Activated naive CD8-positive, alpha-beta T cell treated with anti-CD3 and anti-CD28 coated beads, Interleukin-2, amount 10 ng/mL, durations not matched to agents 7 days and 5 days (primary cell): ENCODE measurements at places on chromosomes 1 and 21.

DNA sequence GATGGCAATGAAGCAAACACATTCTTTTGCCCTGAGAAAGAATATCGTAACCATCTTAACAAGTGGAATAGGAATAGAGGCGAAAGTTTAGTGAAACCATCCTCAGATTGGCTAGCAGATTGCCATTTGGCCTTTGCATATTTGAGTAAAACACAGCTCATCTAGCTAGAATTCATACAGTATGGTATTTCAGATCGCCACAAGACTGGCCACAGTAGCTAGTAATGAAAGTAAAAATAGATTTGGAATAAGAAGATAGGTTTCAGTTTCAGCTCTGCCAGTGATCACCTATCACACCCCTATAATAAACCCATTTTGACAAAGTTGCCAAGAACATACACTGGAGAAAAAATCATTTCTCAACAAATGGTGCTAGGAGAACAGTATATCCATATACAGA, 294.9 kb downstream of the LRRIQ3 start:
- no peak for DNase-seq

- DNase-seq, result peak; percentile 89
These were observed at the start of gene STMN1 for GRCh38 chr1:25905680-25906643. Gene STMN1 (minus strand): TSS chr1:25906419. CDS start chr1:25904676, 1,743 bp downstream.

DNA sequence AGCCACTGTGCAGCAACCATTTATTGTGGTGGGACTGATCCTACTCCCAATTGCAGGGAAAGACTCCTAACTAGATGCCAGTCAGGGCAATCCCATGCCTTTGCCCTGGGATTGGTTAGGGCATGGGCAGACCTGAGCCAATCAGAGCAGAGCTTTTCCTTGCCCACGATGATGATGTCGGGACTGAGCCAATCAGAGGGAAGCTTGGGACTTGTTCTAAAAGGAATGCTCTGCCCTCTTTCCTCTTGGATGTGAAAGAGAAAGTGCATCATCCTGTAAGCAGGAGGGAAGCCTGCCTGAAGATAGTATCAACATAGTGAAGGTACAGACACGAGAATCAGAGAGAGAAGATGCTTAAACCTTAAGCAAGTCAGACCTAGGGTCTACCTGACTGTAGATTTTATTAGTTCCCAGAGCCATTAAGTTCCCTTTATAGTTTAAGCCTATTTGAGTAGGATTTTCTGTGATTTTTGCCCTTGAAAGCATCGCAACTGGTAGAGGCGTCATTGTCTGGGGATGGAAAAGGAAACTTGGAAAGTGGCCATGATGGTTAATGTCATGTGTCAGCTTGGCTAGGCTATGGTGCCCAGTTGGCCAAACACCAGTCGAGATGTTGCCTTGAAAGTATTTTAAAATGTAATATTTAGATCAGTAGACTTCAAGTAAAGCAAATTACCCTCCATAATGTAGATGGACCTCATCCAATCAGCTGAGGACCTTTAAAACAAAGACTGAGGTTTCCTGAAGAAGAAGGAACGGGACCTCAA, 19.9 kb downstream of the IRF2BP2 start:
- DNase-seq, result no peak

DNA sequence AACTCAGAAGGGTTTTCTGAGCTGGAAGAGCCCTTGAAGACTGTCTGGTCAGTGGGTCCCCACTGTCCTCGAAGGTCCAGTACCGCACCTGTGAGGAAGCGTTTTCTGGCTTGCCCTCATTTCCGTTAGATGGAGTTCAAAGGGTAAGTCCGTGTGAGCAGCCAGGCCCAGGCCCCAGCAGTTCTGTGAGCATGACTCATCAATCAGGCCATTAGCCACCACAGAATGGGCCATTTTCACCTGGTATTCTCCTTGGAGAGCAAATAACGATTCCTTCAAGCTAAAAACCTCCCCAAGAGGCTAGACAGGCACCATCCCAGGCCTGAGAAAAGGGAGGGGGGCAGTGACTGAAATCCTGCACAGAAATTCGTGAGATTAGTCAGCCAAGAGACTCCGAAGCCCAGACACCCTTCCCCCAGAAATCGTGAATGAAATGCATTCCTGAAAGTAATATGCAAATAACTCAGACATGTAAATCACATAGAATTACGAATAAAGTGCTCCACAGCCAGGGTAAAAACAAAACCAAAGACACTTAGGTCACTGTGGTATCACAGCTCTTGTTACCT, 66.0 kb downstream of the BCAR3 start:
- DNase-seq, result no peak

DNA sequence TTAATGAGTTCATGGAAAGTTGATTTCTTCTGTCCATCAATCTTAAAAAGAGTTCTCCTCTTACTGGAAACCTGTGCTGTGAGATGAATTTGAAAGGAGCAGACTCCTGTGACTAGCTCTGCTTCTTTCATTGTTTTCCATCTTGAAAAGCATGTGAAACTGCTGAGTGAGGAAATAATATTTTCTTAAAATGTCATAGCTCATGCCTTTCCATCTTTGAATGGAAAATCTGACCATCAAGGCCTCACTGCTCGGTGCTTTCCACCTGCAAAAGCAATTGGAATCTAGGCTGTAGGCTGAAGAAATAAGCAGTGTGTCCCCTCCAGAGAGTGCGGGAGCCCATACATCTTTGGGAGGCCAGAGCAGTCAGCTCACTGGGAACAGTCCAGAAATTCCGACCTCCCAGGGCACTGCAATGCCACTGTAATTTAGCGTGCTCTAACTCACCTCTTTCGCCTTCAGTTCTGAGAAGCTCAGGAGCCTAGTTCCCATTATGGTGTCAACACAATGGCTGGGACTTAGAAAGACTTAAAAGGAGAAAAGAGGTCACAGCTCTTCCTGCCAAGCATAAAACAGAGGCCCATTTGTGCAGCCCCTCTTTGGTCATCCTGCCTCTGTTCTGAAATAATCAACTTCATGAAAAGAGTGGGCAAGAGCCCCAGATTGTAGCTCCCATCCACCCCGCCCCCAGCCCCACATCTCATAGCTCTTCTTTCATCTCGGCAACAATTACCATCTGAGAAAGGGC, 50.4 kb upstream of the F3 start:
- no peak for DNase-seq

GRCh38 chr1:232810856-232811255, 5.6 kb downstream of the MAP10 start:
- DNase-seq, result no peak

DNA sequence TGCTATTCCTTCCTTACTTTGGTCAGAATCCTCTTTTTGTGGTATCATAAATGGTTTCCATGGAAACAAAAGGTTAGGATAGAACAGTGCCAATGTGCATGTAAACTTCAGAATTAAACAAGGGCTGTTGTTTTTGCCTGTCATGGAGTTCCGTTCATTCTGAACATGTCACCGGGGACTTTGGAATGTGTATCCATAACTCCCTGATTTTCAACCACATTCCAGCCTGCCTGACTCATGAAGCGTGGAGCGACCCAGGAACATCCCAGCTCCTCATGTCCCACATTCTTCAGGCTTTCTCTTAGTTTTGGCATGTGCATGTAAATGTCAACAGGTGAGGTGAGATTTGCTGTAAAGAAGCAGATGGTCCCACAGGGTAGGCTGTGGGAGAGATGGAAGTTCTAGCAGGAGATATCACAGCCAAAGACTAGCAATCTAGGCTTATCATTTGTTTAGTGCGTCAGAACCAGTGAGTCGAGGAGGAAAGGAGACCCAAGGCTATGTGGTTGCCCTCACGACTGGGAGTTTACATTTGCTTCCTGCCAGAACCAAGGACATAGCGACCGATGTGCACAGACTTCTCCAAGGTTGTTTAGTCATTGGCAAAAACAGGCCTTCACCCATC, 23.0 kb upstream of the DNAJC11 start:
- no peak for DNase-seq

GRCh38 chr1:174743654-174744561, 255.8 kb upstream of the CACYBP start:
- no peak for DNase-seq

- DNase-seq, result peak; percentile 90
These were observed at the start of gene THAP3 for GRCh38 chr1:6624710-6625583. Gene THAP3 (plus strand): TSS chr1:6624868. CDS start chr1:6625219, 351 bp downstream.

GRCh38 chr1:2472561-2473177, 3.4 kb upstream of the PLCH2 start:
- DNase-seq, result no peak

DNA sequence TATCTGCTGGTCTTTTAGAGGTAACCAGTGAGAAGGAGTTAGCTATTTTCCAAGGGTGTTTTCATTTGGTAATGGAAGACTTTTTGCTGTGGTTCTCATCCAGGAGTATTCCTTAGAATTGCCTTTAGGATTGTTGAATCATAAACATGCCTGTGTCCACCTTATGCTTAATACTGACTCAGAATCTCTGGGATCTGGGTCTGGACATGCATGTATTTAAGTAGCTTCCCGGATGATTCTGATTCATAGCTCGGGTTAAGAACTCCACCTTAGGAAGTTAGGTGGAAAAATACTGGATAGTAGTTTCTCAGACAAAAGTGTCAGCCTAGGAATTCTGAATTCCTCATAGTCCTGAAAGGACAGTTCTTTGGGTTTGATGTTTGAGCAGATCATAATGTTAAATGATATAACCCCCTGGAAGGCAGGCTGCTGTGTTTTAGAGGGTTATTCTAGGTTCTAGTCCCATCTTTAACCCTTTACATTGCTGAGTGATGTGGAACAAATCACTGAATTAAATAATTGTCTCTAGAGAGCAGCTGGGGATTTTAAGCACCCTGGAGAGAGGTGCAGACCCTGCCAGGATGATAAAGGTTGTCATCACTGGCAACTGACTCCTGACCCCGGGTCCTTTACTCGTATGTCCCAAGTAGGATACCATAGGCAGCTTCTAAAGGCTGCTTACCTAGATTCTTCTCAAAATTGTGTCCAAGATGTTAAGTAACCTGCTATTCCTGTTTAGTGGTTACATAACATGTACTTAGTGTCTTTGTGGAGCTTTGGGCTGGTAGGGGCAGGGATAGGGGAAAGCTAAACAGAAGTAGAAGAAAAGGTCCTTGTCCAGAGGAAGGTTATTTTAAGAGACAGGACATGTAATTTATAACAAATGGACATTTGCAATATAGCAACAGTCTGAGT, 14.5 kb upstream of the C4BPB start:
- DNase-seq, result no peak

GRCh38 chr1:107662971-107663370, 302.0 kb downstream of the VAV3 start:
- DNase-seq, result no peak

GRCh38 chr1:201633811-201634210, 94.9 kb downstream of the NAV1 start:
- no peak for DNase-seq

DNA sequence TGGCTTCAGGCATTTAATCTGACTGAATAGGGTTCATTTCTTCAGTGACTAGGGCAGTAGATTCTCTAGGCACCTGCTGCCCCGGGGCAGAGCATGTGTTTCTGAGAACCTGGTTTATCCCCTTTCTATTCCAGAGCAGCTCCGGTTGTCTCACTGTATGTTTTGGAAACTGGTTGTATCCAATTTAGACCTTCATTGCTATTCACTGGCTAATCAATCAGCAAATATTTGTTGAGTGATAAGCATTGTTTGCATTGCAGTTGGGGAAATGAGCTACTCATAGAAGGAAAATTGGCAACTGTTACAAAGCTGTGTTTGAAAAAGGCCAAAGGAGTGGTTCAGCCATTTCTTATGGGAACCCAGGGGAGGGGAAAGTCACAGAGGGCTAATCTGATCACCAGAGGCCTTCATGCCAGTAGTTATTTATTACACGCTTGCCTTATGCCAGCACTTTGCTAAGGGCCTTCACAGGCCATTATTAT, 2.9 kb downstream of the QSOX1 start:
- DNase-seq, result no peak

GRCh38 chr1:214018386-214019268, 30.9 kb downstream of the PROX1 start:
- no peak for DNase-seq

GRCh38 chr1:182952677-182953444, at the start of gene SHCBP1L:
Gene SHCBP1L (minus strand): TSS chr1:182953166. CDS start chr1:182953133, 33 bp downstream.
- no peak for DNase-seq

- no peak for DNase-seq
These were observed 122.2 kb upstream of the ADGRL4 start for GRCh38 chr1:79128722-79129121.

DNA sequence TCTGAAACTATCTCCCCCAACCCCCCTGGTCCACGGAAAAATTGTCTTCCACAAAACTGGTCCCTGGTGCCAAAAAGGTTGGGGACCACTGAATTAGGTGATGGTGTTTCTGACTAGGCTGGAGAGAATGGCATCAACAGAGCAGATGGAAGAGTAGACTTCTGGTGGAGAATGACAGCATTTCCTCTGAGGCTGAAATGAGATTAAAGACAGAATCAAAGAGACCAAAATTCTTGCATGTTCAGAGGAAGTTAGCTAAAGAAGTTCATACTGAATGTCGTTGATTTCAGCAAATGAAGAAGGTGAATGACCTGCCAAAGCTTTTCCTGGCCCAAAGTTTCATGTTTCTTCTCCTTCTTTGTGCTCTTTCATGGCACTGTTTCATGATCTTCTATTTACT, 188.2 kb upstream of the RUNX1 start:
- DNase-seq, result no peak

DNA sequence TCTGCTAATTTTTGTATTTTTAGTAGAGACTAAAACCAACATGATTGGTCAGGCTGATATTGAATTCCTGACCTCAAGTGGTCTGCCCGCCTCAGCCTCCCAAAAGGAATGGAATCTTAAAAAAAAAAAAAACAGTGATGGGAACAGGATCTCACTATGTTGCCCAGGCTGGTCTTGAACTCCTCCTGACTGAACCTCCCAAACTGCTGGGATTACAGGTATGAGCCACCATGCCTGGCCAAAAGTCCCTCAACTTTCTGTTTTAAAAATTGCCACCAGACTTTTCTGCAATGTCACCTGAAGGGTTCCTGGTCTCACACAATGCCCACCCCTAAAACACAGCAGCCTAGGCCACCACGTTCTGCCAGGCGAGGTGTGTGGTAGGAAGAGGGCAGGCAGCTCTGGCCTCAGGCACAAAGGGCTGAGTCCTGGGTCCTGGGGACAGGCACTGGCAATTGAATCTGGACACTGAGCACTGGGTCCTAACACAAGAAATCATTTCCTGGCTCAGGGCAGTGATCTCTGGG, 21.2 kb upstream of the THRAP3 start:
- no peak for DNase-seq
